ENCODE measurements at places on chromosomes 12 and 14.

- no peak for DNase-seq
Observed at GRCh38 chr12:91515944-91516694, 333.5 kb upstream of the DCN start.

- DNase-seq: no peak
Observed at GRCh38 chr12:86662464-86662863, 406.3 kb upstream of the MGAT4C start.

- DNase-seq: no peak
Observed at GRCh38 chr12:57224973-57225679, 4.4 kb upstream of the SHMT2 start.

- no peak for DNase-seq
Observed at GRCh38 chr12:81365284-81365683, 287.4 kb downstream of the ACSS3 start.

GRCh38 chr12:70309348-70309747 lies 56.7 kb upstream of the KCNMB4 start:
- DNase-seq: no peak

DNA sequence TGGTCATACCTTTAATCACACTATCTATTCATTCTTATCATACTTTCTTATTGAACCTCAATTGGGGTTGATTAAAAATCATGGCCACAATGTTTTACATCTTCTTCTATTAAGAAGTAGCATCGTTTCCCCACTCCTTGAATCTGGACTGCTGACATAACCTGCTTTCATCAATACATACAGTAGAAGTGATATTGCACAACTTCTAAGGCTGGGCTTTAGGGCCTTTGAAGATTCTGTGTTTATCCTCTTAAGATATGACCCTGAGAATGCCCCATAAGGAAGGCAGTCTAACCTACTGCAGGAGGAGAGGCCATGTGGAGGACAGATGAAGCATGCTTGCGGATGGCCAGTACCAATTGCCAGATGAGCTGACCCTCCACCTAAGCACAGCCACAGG lies 1142.8 kb upstream of the SEL1L start:
- no peak for DNase-seq

DNA sequence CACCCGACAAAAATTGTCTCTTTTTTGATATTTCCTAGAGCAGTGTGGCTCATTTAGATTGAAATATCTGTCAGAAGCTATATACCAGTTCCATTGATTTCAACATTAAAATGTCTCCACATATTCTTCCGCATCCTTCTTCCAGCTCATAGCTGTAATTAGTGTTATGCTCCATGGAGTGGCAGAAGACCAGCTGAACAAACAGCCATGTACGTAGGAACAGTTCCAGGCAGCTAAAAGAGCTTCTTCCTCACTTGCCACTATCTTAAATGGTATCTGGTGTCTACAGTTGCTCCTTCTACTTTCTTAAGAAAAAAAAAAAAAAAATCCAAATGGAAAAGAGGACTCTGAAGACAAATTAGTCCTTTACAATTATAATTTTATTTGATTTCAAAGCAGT lies 848.0 kb downstream of the DIO2 start:
- DNase-seq: no peak

GRCh38 chr12:132545955-132546354 lies 56.0 kb downstream of the FBRSL1 start:
- DNase-seq: no peak

DNA sequence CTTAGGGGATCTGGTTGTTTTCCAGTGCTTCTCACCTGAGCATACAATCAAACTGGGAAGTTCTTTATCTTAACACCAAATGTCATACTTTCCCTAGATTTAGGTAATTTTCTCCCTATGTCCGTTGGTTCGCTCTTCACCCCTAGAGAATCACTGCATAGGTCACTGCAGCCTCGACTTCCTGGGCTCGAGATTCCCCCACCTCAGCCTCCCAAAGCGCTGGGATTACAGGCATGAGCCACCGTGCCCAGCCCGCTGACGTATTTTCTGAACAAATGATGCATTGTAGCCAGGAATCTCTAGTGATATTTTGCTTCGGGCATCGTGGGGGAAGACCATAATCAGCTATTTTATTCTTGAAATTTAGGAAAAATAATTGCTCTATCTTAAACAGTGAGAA lies 1.1 kb upstream of the RPL41 start:
- peak; percentile 5 for DNase-seq

DNA sequence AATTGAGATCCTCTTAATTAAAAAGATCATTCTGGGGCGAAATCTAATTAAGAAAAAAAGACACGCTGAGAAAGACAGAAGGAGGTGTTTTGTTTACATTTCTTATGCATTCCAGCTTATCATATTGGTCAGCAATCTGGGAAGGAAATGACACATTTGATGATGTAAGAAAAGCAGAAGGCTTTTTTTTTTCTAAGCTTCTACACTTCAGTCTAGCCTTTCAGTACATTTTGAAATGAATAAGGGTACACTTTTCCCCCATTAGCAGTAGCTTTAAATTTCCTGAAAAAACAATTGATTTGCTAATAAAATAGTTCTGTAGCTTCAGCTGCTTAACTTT lies 5.9 kb upstream of the GSC start:
- no peak for DNase-seq

DNA sequence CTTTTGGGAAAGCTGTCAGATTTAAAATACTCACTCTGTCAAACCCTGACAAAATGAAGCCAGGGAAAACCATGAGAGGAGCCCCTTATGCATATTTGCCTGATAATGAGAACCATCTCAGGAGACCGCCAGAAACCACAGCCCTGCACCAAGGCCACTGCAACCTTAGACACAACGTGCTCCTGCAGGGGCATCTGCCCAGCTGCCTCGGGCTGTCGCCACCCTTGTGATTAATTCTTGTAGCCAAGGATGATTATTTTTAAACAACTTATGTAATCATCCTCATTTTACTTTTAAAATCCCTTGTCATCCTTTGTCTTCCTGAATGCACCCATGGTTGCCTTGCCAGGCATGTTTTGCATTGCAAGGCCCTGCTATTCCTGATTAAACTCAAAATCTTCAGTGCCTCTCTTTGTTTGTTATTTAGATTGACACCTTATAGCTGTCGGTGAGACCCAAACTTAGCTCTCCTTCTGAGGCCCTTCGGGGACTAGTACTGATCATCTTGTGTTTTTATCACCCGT lies 766.4 kb upstream of the TMEM132C start:
- DNase-seq: no peak

- no peak for DNase-seq
Observed at GRCh38 chr14:95196268-95196667, 38.9 kb upstream of the DICER1 start.

DNA sequence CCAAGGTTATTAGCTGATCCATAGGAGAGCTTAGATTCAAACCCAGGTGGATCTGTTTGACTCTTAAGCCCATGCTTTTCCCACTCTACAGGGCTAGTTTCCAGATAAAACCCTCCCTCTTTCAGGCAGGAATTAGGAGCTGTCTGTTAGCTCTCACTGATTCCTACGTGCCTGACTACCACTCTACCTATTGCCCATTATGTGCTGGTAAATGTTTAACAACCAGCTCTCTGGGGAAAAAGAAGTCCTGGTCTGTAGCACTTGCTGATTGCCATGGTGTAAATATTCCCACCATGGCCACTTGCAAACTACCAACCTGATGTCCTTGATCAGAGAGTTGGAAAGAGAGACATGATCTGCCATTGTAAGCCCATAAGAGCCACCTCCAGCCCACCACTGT lies 65.5 kb upstream of the BDKRB2 start:
- DNase-seq: no peak

- no peak for DNase-seq
Observed at GRCh38 chr14:75279763-75280290, 1.2 kb downstream of the FOS start.

GRCh38 chr14:60616461-60616959 lies 32.8 kb downstream of the SIX1 start:
- no peak for DNase-seq

GRCh38 chr12:46900734-46901463 lies 75.1 kb upstream of the SLC38A4 start:
- DNase-seq: no peak

DNA sequence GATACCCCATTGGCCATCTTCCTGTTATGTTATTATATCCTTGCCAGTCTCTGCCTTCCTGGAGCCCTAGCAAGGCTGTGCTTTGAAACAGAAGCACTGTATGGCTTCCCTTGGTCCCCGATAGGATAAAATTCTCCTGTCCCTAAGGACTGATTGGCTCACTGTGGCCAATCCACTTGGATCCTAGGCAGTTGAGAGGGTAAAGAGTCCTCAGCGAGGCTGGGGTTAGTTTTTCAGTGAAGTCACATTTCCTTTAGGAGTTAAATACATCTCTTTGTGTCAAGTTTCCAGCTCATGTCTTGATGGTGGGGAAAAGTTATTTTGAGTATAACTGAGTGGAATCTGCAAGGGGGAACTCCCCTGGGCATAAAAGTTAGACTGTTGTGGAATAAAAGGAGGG lies 7.3 kb downstream of the AACS start:
- DNase-seq: no peak

DNA sequence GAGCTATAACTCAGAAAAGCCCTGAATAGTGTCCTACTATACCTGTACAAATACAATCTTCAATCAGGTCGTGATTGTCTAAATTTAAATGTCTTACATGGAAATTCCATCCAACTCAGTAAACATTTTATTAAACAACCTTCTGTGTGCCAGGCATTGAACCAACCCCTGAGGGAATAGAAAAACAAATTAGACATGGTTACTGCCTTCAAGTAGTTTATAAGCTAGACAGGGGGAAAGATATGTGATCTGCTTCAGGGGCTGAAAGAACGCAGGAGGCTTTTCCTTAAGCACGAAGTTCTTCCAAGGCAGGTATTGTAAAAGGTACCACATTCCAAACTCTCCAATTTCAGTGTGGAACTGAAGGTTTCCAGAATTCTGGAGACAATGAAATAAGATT lies 39.7 kb upstream of the STAB2 start:
- no peak for DNase-seq

DNA sequence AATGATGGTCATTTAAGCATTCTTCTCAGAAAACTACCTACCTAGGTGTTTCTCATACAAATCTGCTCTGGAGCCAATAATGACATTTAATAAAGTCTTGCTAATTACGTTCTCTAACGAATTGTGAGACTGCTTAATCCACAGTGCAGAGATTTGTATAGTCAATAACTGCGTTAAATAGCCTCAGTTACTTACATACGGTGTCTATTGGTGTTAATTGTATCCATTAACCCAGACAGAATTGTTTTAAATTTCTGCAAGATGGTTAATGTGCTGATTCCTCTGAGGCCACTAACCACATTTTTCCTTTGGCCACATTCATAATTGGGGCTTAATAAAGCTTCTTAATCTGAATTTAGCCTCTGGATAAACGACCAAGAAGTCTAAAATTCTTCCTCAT lies 171.7 kb downstream of the SLC41A2 start:
- DNase-seq: no peak

DNA sequence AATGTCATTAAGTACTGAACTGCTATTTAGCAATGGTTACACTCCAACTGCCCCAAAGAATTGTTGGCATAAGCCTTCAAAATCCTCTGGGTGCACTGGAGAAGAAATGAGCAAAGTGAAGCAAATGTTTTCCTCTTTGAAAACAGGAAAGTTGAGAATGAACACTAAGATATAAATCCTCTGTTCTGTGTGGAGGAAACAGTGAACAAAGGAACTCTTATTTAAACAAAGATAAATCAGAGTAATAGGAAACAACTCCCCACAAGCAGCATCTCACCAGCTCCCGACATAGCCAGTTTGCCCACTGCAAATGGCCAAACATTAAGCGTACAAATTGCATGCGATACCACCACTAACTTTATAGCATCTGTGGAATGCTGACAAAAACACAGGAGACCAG lies 54.0 kb downstream of the BCAT1 start:
- no peak for DNase-seq

DNA sequence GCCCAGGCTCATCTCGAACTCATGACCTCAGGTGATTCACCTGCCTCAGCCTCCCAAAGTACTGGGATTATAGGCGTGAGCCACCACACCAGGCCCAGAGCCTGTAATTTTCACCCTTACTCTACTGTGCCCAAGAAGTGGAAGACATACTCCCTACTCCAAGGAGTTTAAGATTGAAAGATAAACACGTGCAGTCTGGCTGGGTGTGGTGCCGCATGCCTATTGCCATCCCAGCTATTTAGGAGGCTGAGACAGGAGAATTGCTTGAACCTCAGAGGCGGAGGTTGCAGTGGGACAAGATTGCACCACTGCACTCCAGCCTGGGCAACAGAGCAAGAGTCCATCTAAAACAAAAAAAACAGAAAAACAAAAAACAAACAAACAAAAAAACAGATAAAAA lies 90.0 kb downstream of the NINJ2 start:
- no peak for DNase-seq

DNA sequence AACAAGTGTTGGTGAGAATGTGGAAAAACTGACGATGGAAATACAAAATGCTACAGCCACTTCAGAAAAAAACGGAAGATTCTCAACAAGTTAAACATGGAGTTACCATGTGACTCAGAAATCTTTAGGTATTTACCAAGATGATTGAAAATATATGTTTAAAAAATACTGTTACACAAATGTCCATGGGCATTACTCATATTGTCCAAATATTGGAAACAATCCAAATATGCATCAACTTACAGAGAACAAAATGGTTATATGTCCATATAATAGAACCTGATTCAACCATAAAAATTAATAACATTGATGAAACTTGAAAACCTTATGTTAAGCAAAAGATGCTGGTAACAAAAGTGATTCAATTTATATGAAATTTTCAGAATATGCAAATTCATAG lies 1057.7 kb upstream of the TMEM132C start:
- DNase-seq: no peak

DNA sequence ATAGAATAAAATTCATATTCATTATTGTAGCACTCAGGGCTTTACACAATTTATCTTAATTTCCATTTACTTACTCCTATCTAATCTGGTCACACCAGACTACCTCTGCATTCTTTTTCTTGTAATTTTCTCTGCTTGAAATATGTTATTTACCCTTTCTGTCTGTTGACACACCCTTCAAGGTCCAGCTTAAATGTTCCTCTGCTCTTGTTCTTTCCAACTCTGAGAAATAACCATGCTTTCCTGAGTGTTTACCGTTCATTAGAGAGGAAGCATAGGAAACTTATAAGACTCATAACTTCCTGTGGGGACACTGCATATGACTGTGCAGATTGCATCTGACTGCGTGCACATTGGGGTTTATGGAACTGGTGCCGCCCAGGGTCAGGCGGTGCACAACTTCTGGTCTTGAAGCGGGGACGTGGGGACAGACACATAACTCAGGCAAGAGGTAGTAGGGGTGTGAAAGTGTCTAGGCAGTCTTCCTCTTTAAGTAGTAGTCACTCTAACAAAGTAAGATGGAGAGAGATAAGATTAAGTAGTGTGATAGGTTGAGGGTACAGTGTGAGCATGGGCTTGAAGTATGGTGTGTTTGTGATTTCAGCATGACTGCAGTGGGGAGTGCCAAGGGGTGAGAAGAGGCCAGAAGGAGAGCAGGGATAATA lies 42.6 kb upstream of the FOXJ2 start:
- no peak for DNase-seq

GRCh38 chr14:68268197-68268596 lies 448.6 kb downstream of the RAD51B start:
- no peak for DNase-seq

- no peak for DNase-seq
Observed at GRCh38 chr12:107891967-107892366, 117.5 kb downstream of the ASCL4 start.

GRCh38 chr12:99619389-99620158 lies 28.0 kb upstream of the GARIN6 start:
- DNase-seq: no peak
